ENCODE measurements at places on chromosomes 7 and 10.

- DNase-seq, result no peak
These were observed 340.5 kb downstream of the SDK1 start for GRCh38 chr7:3641582-3641981.

DNA sequence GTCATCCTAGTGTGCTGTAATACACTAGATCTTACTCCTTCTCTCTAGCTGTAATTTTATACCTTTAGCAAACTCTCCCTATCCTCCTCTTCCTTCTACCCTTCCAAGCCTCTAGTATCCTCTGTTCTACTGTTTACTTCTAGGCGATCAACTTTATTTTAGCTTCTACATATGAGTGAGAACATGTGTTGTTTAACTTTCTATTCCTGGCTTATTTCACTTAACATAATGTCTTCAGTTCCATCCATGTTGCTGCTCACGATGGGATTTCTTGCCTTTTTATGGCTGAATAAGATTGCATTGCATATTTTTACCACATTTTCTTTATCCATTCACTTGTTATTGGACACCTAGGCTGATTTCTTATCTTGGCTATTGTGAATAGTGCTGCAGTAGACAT lies 318.6 kb downstream of the MALRD1 start:
- no peak for DNase-seq

DNA sequence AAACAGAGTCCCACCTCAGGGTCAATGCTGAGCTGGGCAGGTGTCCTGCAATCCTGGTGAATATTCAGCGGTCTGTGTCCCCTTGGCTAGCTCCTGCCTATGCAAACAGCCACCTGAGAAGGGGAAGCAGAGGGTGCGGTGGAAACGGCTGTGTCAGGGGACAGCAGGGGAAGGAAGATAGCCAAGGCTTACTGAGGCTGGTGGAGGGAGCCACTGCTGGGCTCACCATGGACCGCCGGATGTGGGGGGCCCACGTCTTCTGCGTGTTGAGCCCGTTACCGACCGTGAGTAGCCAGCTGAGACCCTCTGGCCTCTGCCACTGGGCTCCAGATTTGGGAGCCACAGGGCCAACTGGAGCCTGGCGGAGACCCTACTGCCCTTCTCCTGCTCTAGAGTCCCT lies at the start of gene GHRHR:
Gene GHRHR, plus strand, starts transcription at position 112 of the 400 bp plus-strand sequence. Its CDS starts 116 bp downstream, at position 228.
- DNase-seq, result no peak

- DNase-seq, result no peak
These were observed 154.1 kb downstream of the DGKB start for GRCh38 chr7:14748461-14748860.

DNA sequence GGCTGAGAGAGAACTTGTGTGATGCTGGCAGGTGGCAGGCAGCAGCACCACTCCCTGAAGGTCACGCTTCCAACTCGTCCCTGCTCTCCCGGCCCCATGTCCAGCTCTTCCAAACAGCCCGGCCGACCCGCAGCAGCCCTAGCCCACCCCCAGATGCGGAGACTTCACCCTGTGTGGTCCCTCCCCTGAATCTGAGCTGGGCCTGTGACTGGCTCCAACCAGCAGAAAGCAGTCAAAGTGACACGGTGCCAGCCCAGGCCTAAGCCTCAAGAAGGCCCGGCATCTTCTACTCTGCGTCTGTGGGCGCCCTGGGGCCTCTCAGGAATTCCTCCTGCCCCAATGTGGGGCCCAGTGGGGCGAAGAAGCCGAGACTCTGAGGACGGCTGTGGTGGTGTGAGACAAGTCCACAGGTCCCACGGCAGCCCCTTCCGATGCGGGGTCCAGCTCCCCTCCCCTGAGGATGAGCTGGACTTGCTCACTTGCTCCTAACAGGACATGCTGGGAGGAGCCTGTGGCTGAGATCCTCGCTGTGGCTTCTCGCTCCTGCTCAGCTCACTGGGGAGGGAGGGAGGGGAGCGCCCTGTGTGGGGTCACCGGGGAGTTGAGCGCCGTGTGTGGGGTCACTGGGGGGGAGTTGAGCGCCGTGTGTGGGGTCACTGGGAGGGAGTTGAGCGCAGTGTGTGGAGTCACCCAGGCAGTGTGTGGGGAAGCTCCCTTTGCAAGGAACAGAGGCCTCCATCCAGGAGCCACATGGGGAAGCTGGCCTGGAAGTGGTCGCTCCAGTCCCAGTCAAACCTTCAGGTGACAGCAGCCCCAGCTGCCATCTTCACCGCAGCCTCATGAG lies 9.5 kb downstream of the STK32C start:
- no peak for DNase-seq

DNA sequence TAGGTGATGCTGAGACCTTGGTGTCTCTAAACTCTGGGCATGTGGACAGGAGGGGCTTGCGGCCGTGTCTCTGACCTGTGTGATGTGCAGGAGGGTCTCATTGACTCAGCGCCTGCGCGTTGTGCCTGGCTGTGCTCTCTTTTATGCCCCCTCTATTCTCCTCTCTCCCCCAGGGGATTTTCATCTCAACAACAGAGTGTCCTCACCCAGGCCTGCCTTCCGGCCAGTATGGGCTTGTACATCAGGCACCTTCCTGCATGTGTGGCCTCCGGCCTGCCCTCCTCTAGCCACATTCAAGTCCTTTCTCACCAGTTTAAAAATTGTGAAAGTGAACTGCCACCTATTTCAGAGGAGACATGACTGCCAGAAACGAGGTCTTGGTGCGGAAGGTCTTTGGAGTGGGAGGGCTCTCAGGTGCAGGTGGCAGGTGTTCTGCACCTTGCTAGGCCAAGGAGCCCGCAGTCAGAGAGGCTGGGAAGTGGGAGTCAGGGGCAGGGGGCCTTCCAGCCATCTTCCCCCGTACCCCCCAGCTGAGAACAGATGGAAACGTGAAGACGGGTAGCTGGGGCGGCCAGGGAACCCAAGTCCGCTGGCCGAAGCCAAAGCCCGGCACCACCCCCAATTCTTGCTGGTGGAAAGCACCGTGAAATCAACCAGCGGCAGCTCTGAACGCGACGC lies 531 bp upstream of the INTS15 start:
- DNase-seq, result no peak

DNA sequence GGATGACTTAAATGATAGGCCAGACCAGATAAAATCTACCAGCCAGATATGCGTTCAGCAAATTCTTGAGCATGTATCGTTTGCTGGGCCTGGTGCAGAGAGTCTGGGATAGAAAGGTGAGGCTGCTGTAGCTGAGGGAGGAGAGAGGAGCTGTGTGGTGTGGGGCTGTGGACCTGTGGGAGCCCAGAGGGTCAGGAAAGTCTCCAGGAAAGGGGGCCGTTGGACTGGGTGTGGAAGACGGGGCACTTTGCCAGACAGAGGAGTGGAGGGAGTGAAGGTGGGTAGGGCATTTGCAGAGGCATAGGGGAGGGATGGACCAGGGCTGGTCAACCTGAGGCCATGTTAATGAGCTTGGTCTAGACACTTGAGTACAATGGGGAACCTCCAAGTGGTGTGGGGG lies 124.7 kb upstream of the UNC5B start:
- DNase-seq, result no peak

- DNase-seq, result no peak
These were observed 39.8 kb upstream of the CDK13 start for GRCh38 chr7:39910108-39910869.

DNA sequence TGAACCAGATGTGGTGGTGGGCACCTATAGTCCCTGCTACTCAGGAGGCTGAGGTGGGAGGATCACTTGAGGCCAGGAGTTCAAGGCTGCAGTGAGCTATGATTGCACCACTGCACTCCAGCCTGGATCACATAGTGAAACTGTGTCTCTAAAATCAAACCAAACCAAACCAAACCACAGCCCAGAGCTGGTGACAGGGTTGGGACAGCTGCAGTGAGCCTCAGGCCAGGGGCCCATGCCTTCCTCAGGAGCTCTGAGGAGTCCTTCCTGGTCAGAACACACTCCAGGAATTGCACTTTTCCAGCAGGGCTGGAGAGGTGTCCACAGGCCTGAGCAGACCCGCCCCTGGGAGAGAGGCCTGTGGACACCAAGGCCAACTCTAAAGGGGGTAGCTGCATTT lies 32.5 kb upstream of the OCM2 start:
- DNase-seq, result no peak
